ENCODE measurements at places on chromosomes 12 and 14. TPM values are rescaled to one million over a fixed set of nuclear protein-coding genes. Genes with fewer than 3 reads are reported as not detected.

DNA sequence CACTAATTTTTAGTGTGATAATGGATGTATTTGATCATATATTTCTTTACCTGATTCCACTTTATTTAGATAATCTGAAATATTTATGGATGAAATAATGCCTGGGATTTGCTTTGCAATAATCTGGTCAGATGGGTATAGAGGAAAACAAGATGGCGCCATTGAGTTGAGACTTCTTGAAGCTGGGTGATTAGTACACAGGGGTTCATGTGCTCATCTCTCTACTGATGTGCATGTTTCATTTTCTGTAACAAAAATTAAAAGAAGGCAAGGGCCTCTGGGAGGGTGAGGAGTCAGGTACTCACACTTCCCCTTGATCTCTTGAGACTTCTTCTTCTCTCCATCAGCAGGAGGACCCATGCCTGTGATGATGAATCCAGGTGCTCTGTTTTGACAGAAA, 61.8 kb downstream of the GCH1 start:
- DNase-seq: no peak
- no peaks in the 10 kb centered on the region for H3K27me3 ChIP-seq
- H3K27ac ChIP-seq: no peak overlapping the region
- no peak overlapping the region for H3K4me3 ChIP-seq

DNA sequence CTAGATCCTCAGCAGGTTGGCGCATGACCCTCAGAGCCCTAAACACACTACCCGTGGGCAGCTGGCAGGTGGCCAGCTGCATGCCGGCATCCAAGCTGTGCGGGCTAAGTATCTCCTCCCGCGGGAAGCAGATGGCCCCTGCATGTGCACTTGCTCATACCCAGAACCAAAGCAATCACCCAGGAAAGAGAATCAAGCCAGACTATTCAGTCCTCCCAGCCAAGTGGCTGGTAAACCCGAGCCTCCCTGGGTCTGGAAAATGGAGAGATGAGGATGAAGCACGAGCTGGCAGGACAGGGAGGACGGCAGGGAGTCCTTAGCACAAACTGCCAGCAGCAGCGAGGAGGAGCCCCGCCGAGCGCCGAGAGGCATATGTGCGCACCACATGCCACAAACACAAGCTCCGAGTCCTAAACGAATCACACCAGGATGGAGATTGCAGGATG, 139.7 kb downstream of the RIMBP2 start:
- H3K27me3 ChIP-seq: no peaks in the 10 kb centered on the region
- H3K4me1 ChIP-seq: no peaks in the 10 kb centered on the region
- DNase-seq: no peak
- H3K4me3 ChIP-seq: no peak overlapping the region
- H3K36me3 ChIP-seq: no peaks in the 10 kb centered on the region

AGAP2 gene
- 0.99 TPM for total RNA-seq

DNA sequence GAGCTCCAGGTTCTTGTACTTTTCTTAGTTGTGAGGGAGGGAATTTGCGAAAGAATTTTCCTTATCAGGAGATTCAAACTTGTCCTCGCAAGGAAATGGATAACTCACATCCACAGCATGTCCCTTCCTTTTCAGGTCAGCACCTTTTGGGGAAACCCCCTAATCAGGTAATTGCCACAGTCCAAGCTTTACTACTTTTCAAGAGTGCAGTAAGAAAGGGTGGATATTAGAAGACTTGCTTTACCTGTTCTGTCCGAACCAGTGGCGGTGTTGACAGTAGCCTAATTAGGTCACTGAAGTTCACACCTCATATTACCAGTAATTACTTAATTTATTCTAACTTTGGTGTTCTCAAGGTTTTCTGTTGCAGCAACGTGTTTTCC, 6.7 kb upstream of the C12orf50 start:
- H3K4me3 ChIP-seq: peak overlapping the region; percentile 81
- H3K36me3 ChIP-seq: no peaks in the 10 kb centered on the region
- peaks cover 3% of the 10 kb centered on the region for H3K4me1 ChIP-seq
- no peak for DNase-seq
- H3K27ac ChIP-seq: peak overlapping the region; percentile 9

TPI1 gene
- 341 TPM for total RNA-seq

POTEM gene
- not detected for total RNA-seq

DNA sequence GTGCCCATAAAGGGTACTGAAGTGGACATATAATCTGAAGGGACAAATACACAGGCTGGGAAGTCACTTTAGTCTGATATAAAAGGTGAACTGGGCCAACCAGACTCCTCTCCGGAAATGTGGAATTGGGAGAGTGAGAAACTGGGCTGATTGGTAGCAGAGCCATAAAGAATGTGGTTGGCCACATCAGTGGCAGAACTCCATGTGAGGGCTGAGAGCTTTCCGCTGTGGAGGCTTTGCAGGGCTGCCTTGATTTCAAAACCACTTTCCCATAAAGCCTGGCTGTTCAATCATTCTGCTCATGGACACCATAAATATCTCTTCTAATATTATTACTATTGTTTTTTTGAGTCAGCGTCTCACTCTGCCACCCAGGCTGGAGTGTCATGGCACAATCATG, 220.3 kb downstream of the MON2 start:
- DNase-seq: no peak
- H3K36me3 ChIP-seq: no peaks in the 10 kb centered on the region
- H3K27ac ChIP-seq: no peak overlapping the region
- peaks cover 2% of the 10 kb centered on the region for H3K4me1 ChIP-seq
- no peaks in the 10 kb centered on the region for H3K27me3 ChIP-seq

DPF3 gene
- 21.9 TPM for total RNA-seq

- no peaks in the 10 kb centered on the region for H3K36me3 ChIP-seq
- no peaks in the 10 kb centered on the region for H3K27me3 ChIP-seq
These were observed 25.2 kb downstream of the G2E3 start for GRCh38 chr14:30584058-30584630.

DNA sequence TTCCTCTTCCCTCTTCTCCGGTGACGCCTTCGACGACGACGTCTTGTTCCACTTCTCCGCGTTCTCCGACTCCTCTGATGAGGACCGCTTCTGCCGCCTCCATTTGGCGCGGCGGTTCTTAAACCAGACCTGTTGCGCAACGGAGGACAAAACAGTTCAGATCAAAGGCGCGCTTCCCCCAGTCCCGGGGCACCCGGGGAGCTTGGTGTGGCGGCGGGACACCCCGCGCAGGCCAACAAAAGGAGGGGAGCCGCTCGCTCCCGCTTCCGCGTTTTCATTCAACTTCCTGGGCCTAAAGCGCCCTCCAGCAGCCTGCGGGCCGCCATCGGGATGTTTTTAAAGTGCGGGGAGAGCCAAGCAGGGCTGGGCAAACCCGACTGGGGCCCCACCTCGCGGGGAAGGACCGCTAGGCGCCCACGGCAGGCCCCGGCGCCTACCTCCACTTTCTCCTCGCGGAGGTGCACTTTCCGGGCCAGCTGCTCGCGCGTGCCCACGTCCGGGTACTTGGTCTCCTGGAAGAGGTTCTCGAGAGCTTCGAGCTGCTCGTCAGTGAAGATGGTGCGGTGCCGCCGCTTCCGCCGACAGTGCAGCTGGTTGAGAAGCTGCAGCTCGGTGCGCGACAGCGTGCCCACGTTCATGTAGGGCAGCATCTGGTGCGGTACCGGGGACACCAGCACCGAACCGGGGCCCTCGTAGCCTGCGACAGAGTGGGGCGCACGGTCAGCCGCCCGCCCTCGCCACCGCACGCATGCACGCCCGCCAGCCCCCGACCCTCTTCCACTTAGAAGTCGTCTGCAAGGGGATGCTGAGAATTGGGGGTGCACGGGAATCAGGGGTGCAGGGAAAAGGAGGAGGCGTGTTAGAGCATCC, 1.2 kb downstream of the GSC start:
- H3K4me1 ChIP-seq: peaks cover 4% of the 10 kb centered on the region
- H3K4me3 ChIP-seq: peak overlapping the region; percentile 32
- peaks cover 11% of the 10 kb centered on the region for H3K27me3 ChIP-seq
- no peaks in the 10 kb centered on the region for H3K36me3 ChIP-seq

DNA sequence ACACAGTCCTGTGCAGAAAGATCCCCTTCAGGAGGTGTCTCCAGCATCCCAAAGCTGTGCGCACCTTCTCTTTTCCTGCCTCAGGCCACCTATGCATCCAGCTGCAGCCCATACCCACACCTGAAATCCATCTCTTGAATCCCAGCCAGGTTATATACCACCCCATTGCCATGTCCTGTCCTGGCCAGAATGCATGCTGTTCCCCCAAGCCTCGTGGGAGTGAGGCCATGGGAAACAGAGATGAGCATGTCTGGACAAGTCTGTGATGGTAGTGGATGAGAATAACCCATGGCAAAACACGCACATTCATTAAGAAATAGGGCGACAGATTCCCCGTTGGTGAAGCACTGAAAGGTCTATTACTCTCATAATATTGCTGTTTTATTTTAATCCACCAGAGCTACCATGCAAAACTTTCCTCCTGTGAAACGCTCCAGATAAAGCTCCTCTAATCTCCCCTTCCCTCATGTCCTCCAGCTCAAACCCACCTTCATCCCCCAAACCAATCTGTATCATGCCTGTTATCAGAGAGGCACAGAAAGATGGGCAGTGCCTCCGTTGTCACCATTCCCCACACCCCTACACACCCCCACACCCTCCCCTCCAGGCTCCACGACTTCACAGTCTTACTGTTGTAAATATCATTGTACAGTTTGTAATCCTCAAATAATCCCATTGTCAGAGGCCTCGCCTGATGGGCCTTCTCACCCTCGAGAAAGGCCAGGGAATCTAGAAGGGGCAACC, 97.5 kb upstream of the FKBP4 start:
- H3K4me3 ChIP-seq: no peak overlapping the region
- no peaks in the 10 kb centered on the region for H3K4me1 ChIP-seq
- no peak for DNase-seq
- H3K36me3 ChIP-seq: no peaks in the 10 kb centered on the region

DNA sequence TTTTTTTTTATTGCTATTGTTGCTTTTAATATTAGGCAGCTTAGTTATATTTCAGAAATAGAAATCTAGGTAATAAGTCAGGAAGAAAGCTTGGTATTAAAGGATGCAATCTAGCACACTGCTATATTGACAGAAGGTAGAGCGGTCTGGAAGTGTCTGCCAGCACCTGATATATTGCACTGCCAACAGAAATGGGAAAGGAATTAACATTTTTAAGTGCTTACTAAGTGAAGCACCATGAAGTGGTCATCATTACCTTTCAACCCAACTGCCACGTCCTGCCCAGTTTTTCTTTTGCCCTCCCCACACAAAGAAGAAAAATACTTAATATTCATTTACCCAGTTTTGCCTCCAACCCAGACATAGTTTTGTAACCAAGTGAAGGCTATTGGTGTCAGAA, 163.5 kb downstream of the KITLG start:
- no peaks in the 10 kb centered on the region for H3K36me3 ChIP-seq
- H3K27me3 ChIP-seq: no peaks in the 10 kb centered on the region

DNA sequence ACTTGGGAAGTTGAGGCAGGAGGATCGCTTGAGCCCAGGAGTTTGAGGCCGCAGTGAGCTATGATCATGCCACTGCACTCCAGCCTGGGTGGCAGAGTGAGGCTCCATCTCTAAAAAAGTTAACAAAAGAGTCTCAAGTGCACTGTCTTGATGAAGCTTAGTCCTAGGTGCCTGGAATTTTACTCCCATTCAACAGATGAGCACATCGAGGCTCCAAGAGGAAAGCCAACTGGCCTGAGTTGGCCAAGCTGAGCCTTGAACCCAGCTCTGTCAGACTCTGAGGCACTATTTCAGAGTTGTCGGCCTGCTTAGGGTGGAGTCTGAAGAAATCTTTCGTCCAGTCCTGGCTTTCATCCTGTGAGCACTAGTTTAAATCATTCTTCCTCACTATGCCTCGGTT, 98.1 kb upstream of the MAP1LC3B2 start:
- DNase-seq: no peak
- no peaks in the 10 kb centered on the region for H3K36me3 ChIP-seq

CACNB3 gene
- 26.0 TPM for total RNA-seq

PLEK2 gene
- 0.52 TPM for total RNA-seq

P2RX7 gene
- total RNA-seq: 9.3 TPM

- H3K4me3 ChIP-seq: no peak overlapping the region
- no peak overlapping the region for H3K27ac ChIP-seq
- H3K4me1 ChIP-seq: no peaks in the 10 kb centered on the region
These were observed 6.1 kb downstream of the SYCP3 start for GRCh38 chr12:101733166-101733565.

MDGA2 gene
- not detected for total RNA-seq

- no peak overlapping the region for H3K27ac ChIP-seq
- H3K36me3 ChIP-seq: no peaks in the 10 kb centered on the region
- no peak overlapping the region for H3K4me3 ChIP-seq
- no peak for DNase-seq
These were observed 311.8 kb upstream of the AMIGO2 start for GRCh38 chr12:47391566-47391965.

TMPRSS12 gene
- not detected for total RNA-seq

SLC5A8 gene
- 1.6 TPM for total RNA-seq

DTX3 gene
- total RNA-seq: 53.1 TPM

DNA sequence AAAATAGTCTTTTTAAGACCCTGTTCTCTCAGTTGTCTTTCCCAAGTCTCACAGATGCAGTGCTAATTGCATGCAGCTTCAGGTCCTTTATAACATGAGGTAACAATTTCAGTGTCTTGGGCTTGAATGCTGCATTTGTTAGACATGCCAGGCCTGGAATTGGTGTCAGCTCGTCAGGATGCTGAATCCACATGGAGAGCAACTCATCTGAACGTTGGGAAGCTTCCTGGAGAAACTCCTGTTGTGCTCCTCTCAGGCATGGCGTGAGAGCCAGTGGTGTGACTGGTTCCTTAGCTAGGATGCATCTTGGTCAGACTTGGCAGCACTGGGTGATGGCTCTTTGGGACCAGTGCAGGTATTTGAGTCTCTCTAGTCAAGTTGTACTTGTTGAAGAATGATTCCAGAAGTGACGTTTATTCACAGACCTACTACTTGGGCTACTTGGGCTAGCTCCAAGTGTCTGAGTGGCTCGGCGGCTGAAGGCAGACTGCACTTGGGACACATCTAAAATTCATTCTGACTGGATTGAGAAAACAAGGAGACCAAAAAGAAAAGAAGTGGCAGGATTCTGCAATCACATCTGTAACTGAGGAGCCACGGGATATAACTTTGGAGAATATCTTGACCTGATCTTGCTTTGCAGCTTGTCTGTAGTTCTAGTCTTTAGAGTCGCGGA, 134.8 kb upstream of the ARHGAP5 start:
- no peaks in the 10 kb centered on the region for H3K4me1 ChIP-seq
- H3K4me3 ChIP-seq: no peak overlapping the region
- no peak overlapping the region for H3K27ac ChIP-seq
- no peaks in the 10 kb centered on the region for H3K36me3 ChIP-seq
- no peak for DNase-seq

FAM222A gene
- total RNA-seq: 16.3 TPM

- H3K36me3 ChIP-seq: no peaks in the 10 kb centered on the region
- H3K27me3 ChIP-seq: no peaks in the 10 kb centered on the region
- H3K4me3 ChIP-seq: no peak overlapping the region
- DNase-seq: no peak
- H3K4me1 ChIP-seq: peaks cover 6% of the 10 kb centered on the region
- no peak overlapping the region for H3K27ac ChIP-seq
These were observed 144.2 kb downstream of the ESR2 start for GRCh38 chr14:64149921-64150320.

- H3K4me3 ChIP-seq: no peak overlapping the region
- H3K36me3 ChIP-seq: no peaks in the 10 kb centered on the region
- H3K27ac ChIP-seq: no peak overlapping the region
- peaks cover 2% of the 10 kb centered on the region for H3K4me1 ChIP-seq
These were observed 53.7 kb downstream of the CCDC88C start for GRCh38 chr14:91363776-91364523.
